ENCODE measurements at places on chromosomes 1 and 21.

DNA sequence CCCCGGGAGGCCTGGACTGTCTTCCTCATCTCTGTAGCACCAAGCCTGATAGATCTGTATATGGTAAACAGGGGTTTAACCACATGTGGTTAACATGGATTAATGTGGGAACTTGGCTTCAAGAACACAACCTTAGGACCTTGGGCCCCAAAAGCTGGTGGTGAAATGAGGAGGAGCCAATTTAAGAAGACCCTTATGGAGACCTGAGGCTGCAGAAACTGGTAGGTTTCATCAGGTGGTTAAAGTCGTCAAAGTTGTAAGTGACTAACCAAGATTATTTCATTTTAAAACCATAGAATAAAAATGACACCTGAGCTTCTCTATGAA lies 14.0 kb downstream of the THEMIS2 start:
- DNase-seq = no peak

- peak; percentile 58 for DNase-seq
Measured at GRCh38 chr1:50968821-50969610, 1.0 kb upstream of the CDKN2C start.

- DNase-seq = no peak
Measured at GRCh38 chr1:168506204-168506819, 37.5 kb downstream of the XCL2 start.

- DNase-seq = no peak
Measured at GRCh38 chr1:208181364-208181763, 62.8 kb downstream of the PLXNA2 start.

DNA sequence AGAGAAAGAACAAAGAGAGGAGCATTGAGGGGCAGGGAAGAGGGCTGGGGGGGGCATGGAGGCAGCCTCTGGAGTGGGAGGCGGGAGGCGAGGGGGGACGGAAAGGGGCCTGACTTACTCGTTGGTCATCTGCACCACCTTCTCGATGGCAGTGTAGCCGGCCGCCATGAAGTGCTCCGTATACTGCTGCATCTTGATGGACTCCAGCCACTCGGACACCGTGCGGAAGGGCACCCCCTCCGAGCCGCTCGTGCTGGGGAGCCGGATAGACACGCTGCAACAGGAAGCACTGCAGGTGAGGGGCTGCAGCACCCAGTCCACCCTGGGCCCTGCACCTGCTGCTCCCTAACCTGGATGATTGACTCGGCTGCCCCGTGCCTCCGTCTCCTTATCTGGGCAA lies 26.6 kb downstream of the EPHA2 start:
- no peak for DNase-seq

- DNase-seq = no peak
Measured at GRCh38 chr1:170075186-170075585, 691 bp upstream of the KIFAP3 start.

- DNase-seq = no peak
Measured at GRCh38 chr1:55065648-55066047, 26.3 kb downstream of the PCSK9 start.

GRCh38 chr1:232917053-232917452 lies 33.4 kb upstream of the NTPCR start:
- DNase-seq = no peak

- DNase-seq = no peak
Measured at GRCh38 chr1:109011335-109011734, 30.6 kb downstream of the WDR47 start.

DNA sequence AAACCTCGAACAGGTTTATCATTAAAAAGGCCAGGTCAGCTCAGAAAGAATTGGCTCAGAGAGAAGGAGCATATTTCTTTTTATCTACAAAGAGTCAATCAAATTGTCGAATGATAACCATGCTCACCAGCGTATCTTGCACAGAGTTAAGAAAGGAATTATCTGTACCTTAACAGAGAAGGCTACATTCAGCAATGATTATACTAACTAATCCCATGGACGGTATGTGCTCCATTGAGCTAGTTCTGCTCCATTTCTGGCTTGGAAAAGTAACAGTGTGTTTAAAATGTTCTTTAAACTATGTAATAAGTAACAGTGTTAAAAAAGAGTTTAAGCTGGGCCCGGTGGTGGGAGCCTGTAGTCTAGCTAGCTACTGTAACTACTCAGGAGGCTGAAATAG lies 4.2 kb downstream of the UBR4 start:
- DNase-seq = no peak

GRCh38 chr1:181222972-181223505 lies 134.5 kb downstream of the IER5 start:
- no peak for DNase-seq

DNA sequence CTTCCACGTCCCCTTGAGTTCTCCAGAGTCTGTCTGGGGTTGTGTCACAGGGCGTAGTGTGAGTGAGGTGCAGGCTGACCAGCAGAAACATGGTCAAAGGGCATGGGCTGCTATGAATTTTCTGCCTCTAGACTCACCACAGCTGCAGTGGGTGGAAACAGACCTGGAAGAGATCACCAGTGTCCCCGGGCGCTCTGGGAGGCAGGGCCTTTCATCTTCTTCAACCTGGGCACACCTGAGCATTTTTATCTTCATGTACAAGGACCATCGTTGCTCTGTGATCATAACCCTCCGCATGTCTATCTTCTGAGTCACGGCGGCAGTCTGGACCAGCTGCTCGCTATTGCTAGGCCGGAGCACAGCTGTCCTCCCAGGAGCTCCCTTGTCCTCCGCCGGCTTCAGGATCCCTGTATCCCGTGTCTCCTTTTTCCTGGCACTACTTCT lies 29.6 kb downstream of the DEGS1 start:
- DNase-seq = no peak

DNA sequence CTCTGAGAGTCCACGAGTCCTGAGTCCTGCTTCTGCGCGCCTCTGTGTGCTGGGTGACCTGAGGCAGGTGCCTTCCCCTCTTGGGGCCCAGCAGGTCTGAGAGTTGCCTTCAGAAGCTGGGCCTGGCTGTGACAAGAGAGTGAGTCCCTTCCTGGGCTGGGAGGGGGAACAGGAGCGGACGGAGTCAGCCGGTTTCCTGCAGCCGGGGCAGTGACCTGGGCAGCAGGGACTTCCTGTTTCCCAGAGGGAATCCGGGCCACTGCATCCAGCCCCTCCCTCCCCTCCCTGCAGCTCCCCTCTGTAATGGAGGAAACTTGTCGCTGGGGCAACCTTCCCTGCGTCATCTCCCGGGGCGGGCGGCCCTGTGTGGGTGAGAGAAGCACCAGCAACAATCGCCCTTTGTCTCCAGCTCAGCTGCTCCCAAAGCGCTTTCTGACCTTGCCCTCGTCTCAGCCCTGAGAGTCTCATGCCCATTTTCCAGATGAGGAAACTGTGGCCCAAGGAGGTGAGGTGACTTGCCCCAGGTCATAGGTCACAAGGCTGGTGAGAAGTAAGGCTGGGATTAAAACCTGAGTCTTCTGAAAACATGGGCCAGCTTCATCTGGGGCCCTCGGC lies 61.1 kb downstream of the SDC3 start:
- DNase-seq = peak; percentile 14

- DNase-seq = no peak
Measured at GRCh38 chr1:107594536-107594935, 370.4 kb downstream of the VAV3 start.

GRCh38 chr1:41360074-41360785 lies 1.0 kb upstream of the FOXO6 start:
- DNase-seq = peak; percentile 62

GRCh38 chr1:47692196-47692595 lies 254.4 kb downstream of the FOXD2 start:
- no peak for DNase-seq

GRCh38 chr1:165116732-165117131 lies 239.8 kb downstream of the LMX1A start:
- no peak for DNase-seq

DNA sequence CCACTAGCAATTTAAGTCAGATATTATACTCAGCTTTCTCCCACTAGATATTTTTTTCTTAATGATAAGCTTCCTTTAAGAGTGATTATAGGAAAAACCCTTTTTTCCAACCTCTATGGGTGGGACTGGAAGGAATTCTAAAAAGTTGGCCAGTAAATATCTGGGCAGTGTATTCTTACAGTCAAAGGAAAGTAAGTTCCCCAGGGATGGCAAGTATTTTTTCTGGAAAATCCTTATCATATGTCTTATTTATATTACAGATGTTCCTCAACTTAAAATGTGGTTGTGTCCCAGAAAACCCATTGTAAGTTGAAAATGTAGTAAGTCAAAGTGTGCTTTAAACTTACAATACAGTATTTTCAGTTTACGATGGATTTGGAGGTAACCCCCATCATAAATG lies 29.2 kb downstream of the CMPK1 start:
- no peak for DNase-seq

GRCh38 chr1:54167422-54168139 lies 14.8 kb upstream of the CDCP2 start:
- no peak for DNase-seq

GRCh38 chr1:156337052-156337887 lies 822 bp downstream of the CCT3 start:
- no peak for DNase-seq

DNA sequence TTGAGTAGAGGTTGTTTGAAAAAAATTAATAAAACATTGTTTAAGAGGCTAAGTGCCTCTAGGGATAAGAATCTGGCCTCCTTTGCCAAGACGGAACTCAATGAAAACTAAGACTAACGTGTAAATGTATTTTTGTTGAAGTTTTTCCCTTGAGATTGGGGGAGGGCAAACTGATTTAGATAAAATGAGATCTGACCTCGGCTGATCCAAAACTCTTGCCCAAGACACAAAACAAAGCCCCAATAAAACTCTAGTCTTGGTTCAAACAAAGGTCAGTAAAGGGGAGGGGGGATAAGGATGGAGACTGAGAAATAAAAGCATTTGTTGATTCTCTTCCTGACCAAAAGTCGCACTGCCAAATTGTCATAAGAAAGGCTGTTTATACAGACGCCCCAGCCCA lies 134.8 kb upstream of the DPT start:
- DNase-seq = no peak

DNA sequence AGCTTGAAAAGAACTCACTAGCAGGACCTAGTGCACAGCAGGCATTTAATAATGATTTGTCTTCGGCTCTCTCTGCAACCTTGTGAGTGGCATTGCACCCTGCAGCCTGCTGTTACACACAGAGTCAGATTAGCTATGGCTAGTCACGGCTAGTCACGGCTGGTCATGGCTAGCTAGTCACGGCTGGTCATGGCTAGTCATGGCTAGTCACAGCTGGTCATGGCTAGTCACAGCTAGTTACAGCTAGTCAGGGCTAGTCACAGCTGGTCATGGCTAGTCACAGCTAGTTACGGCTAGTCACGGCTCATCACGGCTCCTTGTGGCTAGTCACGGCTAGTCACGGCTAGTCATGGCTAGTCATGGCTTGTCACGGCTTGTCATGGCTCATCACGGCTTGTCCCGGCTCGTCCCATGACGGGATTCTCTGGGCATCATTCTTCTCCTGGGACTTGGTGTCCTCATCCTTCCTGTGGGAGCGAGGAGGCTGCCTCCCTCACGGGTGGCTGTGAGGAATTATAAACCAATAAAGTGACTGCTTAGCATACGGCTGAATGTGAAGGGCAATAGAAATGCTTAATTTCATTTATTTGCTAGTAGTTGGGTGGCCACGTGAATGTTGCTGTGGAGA lies 12.5 kb upstream of the KIF26B start:
- DNase-seq = no peak

DNA sequence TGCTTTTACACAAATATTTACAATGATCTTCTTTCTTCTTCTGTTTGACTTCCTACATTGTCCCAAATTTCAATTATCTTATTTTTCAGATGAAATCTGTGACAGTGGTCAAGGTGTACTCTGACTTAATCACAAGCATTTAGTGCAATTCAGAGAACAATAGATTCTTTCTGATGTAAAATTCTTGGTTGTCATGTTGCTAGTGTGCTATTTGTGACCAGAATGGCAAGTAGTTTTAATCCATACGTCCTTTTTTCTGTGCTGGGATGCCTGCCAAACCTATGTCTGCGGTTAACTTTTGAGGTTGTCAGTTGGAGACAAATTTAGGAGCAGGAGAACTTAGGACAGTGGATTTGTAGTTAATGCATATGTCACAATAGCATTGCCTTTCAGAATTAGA lies 31.0 kb downstream of the NCAM2 start:
- DNase-seq = no peak

GRCh38 chr1:223785808-223786207 lies 59.9 kb downstream of the TP53BP2 start:
- DNase-seq = no peak

GRCh38 chr21:14119038-14119437 lies 91.7 kb downstream of the LIPI start:
- no peak for DNase-seq

- DNase-seq = no peak
Measured at GRCh38 chr1:242813490-242814091, 289.1 kb upstream of the PLD5 start.

GRCh38 chr1:170765712-170766330 lies 101.9 kb downstream of the PRRX1 start:
- no peak for DNase-seq

DNA sequence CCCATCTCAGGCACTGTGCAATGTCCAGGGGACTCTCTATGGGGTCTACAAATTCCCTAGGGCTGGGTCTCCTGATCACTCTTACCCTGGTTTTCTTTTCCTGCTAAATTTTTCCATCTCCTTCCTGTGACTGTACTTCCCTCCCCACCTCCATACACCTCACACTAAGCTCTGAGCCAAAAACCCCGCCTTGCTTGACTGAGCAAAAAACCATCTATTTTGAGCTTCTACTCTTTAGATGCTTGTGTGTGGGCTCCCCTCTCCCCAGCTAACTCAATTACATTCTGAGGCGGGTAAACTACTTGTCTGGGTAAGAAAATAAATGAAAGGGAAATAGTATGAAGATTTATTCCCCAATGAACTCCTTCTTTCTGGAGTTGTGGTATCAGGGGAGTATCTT lies 187.9 kb downstream of the PTPRU start:
- no peak for DNase-seq

- peak; percentile 35 for DNase-seq
Measured at GRCh38 chr1:205013683-205014367, 29.2 kb upstream of the CNTN2 start.

- no peak for DNase-seq
Measured at GRCh38 chr1:207423560-207424292, 30.4 kb upstream of the CR2 start.

GRCh38 chr21:37350472-37350871 lies 16.1 kb upstream of the DYRK1A start:
- DNase-seq = peak; percentile 28

GRCh38 chr1:3001471-3002348 lies 19.6 kb upstream of the ACTRT2 start:
- no peak for DNase-seq

- DNase-seq = no peak
Measured at GRCh38 chr1:229874136-229874535, 192.9 kb upstream of the GALNT2 start.

- peak; percentile 56 for DNase-seq
Measured at GRCh38 chr1:230185076-230186001, 118.3 kb downstream of the GALNT2 start.

Measured in NCI-H510A treated with DMSO at 0.1 percent for 48 hours (cell line).